ENCODE measurements at places on chromosomes 3 and 15. TPM values are rescaled to one million over a fixed set of nuclear protein-coding genes. Genes with fewer than 3 reads are reported as not detected.

DNA sequence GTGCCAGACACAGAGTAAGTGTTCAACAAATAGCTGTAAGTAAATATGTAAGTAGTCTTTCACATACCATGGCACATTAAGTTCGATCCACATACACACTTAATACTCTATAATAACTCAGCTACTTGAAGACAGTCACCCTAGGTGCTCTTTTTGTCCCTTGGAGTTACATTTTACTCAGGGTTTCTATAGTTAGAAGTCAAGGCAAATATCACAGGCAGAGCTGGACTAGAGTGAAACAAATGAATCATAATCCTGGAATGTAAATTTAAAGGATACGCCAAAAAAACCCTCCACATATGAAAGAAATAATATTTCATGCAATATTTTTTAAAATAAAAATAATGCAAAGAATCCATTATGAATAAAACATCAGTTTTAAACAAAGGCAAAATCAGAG, 461.8 kb downstream of the MAGI1 start:
- no peak for DNase-seq

DNA sequence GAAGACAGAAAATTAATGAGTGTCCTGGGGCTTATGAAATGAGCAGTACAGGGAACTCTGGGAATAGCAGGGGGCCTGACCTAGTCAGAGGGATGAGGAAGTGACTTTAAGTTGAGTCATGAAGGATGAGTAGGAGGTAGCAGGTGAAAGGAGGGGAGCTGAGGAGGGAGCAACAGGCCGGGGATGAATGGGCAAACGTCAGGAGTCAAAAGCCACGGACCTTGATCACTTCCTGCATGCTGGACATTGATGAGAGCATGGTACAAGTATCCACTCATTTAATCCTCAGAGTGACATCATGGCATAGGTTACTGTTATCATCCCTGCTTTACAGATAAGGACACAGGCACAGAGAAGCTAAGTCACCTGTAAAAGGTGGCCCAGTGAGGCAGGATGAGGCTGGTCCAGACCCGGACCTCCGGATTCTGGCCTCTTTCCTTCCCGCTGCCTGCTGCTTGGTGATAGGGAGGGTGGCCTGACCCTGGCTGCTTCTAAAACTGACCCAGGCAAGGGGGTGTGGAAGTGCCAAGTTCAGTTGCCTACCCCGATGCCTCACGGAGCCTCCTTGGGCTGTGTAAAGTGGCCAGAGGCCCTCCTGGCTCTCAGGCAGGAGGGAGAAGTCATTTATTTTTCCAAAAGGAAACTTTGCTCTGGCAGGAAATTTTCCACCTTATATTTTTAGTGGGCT, 7.6 kb downstream of the CORO2B start:
- DNase-seq = peak; percentile 84

- no peak for DNase-seq
Observed at GRCh38 chr3:165669504-165669903, 167.7 kb downstream of the BCHE start.

DNA sequence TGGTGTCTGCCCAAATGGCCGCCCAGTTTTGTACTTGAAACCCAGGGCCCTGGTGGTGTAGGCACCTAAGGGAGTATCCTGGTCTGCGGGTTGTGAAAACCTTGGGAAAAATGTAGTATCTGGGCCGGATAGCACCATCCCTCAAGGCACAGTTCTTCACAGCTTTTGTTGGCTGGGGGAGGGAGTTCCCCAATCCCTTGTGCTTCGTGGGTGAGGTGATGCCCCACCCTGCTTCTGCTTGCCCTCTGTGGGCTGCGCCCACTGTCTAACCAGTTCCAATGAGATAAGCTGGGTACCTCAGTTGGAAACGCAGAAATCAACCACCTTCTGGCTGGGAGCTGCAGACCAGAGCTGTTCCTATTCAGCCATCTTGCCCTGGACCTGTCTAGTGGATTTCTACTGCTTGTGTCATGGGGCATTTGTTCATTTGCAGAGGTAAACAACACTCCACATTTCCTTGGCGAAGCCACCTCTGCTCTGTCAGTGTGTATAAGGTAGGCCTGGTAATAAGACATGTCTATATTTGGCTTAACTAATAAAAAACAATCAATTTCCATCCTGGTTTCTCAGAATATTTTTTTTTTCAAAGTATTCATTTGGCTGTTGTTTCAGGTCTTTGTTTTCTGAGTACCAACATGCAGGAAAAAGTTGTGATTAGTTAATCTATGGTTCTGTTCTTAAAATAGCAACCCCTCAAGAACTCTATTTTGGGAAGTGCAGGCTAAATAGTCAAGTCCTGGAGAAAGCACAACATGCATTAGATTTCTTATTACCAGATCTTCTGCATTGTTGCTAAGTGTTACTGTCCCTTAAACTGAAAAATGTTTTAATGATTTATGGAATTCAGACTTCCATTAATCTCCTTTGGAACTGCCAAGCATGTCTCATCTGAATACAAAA, 304.3 kb downstream of the ZIC1 start:
- DNase-seq = no peak

DNA sequence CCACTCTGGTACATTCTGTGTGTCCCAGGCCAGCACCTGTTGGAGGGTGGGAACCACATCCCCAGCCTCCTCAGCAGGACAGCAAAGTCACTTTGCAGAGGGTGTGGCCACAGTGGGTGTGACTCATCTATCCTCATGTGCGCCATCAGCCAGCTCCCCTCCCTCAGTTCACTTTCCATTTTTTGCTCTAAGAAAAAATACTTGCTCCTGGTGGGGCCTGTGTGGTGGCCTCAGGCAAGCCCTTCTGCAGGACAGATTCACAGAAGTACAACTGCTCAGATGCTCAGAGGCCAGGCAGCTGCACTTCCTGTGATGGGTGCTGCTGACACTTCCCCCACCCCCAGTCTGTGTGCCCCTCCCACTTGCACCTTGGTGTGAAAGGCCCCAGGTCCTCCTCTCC, 78.3 kb upstream of the ALDH1L1 start:
- DNase-seq = peak; percentile 39

- no peak for DNase-seq
Observed at GRCh38 chr3:118059096-118059495, 975.5 kb downstream of the IGSF11 start.

DNA sequence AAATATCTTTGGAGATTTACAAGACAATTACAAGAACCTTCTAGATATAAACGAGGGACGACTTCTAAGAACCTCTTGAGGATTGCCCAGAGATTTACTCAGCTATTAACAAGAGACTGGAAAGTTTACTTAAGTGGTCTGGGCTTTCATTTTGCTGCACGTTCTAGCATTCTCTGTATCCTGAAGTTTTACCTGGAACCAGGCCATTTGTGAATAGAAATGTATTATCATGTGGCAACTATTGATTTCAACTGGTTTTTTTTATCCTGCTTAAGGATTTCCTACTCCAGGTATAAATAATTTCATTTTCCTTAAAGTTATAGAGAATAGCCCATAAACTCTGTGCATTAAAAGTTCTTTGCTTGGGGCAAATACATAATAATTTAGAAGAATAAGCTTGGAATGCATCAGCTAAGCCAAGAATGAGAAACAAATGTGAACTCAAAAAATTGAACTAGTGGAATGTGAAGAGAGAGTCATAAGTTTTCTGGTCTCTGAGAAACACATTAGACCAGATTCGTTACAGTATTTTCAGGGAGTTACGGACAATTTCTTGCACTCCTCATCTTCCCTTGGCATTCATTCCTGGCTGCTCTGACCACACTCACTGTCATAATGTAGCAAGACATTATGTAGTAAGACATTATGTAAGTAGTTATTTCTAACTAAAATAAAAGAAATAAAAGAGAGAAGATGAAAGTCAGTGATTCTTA, 1.3 kb downstream of the AQP9 start:
- no peak for DNase-seq

DNA sequence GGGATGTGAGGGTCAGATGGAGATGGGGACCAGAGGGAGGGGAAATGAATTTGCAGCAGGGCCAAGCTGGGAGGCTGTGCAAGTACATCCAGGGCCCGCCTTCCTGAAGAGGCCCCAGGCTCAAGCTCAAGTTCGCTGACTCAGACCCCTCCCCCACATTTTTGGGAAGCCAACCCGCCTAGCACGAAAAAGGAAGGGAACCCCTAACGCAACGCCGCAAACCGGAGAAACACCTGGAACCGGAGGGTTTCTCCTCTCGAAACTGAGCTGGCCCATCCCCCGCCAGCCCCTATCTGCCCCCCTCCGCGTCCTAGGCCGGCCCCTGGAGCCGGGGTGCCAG, 624 bp downstream of the AP3B2 start:
- peak; percentile 31 for DNase-seq

DNA sequence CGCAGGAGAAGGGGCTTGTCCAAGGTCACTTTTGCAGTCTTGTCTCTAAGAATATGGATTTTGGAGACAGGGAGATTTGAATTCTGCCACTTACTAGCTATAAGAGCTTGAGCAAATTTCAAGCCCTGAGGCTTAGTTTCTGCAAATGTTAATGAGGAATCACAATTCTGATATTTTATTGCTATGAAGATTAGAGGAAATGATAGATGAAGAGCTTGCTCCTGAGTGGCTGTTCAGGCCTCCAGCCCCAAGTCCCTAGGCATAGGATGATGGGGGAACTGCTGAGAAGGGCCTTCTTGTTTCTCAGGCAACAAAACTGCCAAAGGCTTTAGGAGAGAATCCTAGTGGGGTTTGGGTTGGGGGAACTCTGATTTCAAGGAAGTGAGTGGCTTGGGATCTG, 18.8 kb upstream of the PSTPIP1 start:
- DNase-seq = no peak

Gene POLQ
- total RNA-seq = 9.9 TPM

Gene FAM240A
- not detected for total RNA-seq

Gene PLA1A
- total RNA-seq = 0.20 TPM

Gene RNF13
- 73.4 TPM for total RNA-seq

Gene ZBBX
- not detected for total RNA-seq

Gene DNAJC17
- total RNA-seq = 36.9 TPM

Gene KIAA1143
- total RNA-seq = 32.0 TPM

Measured in RPMI7951 (cell line).